ENCODE measurements at places on chromosomes 12 and 14.

- DNase-seq = no peak
Measured at GRCh38 chr14:101627915-101628262, 66.6 kb downstream of the DIO3 start.

DNA sequence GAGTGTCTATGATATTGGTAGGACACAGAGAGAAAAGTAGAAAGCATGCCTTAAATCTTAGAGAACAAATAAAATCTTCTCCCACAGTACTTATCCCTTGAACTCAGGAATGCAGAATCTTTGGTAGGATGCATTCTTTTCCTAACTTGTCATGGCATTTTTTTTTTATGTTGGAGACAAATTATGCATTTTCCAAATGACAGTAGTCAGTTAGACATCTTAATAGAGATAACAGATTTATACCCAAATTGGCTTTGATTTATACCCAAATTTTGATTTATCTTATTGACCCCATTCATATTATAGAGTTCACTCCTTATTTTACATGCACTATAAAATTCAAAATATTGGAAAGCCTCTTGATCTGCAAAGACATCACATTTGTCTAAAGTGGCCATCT is 132.9 kb downstream of the CNTN1 start:
- DNase-seq = no peak

- peak; percentile 19 for DNase-seq
Measured at GRCh38 chr12:89472508-89472907, 52.1 kb downstream of the GALNT4 start.

- DNase-seq = no peak
Measured at GRCh38 chr12:78290606-78291345, 460.1 kb downstream of the NAV3 start.

DNA sequence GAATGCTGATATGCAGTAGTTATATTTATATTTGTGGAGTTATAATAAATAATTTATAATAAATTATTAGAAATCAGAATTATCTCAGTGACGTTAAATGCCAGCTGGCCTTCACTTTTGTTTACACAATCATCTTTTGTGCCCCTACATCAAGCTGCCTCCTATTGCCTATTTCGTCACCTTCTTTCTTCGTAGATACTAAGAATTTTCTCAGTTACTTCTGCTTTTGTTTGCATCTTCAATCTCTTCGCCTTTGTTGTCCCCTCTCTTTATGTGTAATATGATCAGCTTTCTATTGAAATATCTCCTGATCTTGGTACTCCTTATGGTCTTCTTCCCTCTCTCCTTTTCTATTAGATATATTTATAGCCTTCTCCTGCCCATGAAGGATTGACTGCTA is 197.0 kb downstream of the ERC1 start:
- no peak for DNase-seq

DNA sequence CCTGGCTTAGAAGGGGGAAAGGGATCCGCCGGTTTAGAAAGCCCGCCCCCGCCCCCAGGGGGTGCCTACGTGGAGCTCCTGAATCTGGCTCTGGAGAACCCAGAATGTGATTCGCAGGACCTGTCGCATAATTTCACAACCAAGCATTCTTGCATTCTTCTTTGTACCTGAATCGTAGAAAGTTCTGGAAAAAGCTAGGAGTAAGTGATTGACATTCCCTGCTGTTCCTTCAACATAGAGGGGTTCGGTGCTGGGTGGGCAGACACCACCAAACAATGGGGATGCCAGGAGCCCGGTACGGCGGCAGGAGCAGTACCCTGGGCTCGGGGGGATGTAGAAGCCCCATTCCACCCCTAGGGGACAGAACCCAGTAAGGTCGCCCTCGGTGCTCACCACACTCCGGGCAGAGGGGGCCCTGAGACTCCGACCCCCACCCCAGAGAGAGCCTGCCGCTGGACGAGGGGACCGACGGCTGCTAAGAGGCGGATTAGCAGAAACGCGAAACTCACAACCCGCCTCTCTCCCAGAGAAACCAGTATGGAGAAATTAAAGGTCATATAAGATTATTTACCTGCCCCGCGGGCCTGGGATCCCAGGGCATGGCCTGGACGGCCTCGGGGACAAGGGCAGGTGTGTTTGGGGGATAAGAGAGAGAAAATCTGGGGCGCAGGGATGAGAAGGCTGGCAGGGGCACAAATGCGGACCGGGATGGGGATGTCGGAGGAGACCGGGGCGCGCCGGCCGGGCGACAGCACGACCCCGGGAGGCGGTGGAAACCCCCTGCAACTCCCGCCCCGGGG is 520 bp downstream of the CSRP2 start:
- DNase-seq = no peak

- DNase-seq = no peak
Measured at GRCh38 chr14:76169776-76170175, 18.1 kb downstream of the GPATCH2L start.

GRCh38 chr12:112705037-112705632 is 86.4 kb upstream of the RPH3A start:
- DNase-seq = no peak

DNA sequence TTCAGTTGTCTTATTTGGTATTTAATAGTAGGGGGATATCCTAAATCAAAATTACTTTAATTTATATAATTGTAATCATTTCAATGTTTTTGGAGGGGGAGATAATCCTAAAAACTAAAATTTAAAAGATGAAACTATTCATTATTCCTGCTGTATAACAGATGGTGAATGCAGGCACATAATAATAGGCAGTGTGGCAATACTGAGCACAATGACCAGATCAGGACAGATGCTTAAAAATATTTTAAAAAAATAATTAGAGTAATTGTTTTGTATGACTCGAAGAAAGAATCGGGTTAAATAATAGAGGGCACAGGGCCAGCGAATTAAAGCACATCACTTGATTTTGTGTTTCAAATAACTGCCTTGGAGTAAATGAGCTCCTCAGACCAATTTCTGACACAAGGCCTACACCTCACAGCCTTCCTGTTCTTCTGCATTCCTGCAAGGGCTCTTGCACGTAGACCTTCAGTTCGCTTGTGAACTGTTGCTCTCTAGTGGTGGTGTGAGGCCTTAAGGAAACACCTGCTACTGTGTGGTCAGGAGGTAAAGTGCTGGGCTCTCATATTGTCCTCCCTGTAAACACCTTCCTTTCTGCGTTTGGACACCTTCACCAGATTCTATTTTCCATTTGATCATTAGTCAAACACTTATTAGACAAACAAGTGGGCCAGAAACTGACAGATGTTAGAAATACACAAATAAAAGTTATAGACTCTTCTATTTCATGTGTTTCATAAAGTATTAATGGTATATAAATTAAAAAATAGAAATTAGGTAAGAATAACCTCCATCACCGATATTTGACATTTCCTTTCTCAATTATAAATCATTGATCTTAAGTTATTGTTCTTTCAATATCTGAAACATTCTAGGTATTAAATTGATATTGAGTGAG is 29.3 kb upstream of the KLRF1 start:
- DNase-seq = no peak

DNA sequence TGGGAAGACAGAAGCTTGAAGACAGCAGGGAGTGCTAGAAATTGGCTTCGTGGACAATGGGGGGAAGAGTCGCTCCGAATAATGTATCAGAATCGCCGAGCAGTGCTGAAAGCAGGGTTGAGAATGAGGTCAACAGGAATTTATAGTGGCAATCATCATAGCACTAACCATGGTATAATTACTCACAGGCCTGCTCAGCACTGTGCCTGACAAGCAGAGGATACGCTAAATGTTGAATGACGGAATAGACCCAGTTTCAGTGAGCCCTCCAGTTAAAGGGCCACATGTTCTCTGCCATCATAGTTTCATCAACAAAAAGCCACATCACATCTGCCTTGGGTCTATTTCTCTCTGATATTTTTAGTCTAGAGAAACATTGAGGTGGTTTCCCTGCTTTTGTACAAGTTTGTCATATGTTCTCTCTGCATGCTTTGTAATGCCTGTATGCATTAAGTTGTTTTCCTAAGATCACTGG is 130.3 kb upstream of the EGLN3 start:
- DNase-seq = no peak

GRCh38 chr12:69410571-69410970 is 51.0 kb downstream of the YEATS4 start:
- DNase-seq = no peak

- no peak for DNase-seq
Measured at GRCh38 chr14:97311411-97311810, 514.2 kb downstream of the VRK1 start.

- no peak for DNase-seq
Measured at GRCh38 chr12:57523706-57524614, 1.3 kb downstream of the MBD6 start.

DNA sequence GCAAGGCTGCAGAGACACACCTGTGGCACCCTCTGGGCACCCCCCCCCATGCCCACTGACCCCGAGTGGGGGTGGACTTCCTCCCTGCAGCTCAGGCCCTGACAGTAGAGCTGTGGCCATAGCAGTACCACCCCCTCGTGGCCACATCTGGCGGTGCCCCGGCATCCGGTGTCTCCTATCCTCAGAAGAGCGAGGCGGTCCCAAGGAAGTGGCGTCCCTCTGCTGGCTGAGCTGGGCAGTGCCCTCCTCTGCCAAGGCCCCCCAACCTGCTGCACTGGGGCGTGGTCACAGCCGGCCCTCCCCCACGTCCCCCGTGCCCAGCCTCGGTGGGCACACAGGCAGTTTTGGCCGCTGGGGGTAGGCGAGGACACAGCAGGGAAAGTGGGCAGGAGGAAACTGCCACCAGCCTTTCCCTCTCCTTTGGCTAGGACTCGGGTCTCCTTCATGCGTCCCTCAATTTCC is 6.0 kb upstream of the SLC6A12 start:
- peak; percentile 47 for DNase-seq

- no peak for DNase-seq
Measured at GRCh38 chr12:52496054-52496453, 3.0 kb upstream of the KRT6A start.

DNA sequence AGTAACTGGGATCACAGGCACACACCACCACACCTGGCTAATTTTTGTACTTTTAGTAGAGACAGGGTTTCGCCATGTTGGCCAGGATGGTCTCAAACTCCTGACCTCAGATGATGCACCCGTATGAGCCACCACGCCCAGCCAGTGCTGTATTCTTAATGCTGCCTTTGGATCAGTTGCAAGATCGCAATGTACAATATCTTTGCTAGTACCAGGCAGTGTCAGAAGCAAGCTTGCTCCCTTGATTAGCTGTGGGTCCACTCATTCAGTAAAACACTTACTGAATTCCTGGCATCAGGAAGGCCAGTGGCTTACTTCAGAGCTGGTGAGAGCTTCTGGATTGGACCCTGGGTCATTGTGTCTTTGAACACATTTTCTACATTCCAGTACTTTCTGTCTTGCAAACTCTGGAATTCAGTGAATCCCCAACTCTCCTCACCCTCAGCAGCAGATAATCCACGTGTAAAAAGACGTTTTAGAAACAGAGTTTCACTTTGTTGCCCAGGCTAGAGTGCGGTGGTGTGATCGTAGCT is 1183.7 kb downstream of the AACS start:
- no peak for DNase-seq

DNA sequence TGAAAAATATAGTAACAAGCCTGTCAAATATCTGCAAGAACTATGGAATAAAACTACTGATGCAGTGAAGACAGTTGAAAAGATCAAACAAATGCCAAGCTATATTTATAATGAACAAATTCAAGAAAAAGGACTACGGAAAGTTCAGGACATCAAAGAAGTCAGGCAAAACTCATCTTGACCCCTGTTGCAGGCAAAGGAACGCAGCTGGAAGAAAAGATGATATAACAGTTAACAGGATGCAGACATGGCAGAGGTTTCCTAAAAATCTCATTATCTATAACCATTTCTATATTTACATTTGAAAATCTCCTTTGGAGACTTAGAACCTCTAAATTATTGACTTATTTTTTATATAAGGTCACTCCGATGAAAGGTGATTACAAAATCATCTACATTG is 34.1 kb downstream of the MDM2 start:
- DNase-seq = no peak

- no peak for DNase-seq
Measured at GRCh38 chr12:129127211-129127610, 273.9 kb downstream of the GLT1D1 start.

DNA sequence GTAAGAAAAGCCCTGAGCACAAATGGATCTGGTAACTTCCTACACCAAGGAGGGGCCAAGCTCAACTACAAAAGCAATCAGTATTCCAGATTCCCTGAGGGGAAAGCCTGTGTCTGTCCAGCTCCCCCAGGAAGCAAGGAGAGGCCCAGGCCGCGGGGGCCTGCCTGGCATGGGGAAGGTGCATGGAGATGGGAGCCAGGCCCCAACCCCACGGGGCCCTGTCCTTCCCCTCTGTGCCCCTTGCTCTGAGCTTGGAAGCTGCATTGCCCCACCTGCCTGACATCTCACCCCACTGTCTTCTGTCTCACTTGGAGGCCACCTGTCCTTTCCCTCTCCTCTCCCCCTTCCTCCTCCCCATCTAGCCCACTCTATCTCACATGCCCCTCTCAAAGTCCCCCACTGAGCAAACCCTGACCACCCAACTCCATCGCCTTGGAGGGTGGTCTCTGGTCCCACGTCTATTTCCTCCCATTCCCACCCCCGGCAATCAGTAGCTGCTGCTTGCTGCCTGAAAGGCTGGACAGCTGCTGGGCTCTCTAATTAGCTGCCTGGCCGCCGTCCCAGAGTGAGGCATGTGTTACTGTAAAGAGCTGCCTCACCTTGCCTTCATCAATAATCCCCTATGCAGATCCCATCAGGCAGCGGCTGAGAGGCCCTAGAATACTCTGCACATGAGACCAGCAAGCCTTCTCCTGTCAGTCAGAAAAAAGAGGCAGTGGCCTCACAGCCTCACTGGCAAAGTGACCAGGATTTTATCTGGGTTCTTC is 3.4 kb upstream of the TMEM229B start:
- DNase-seq = no peak

- no peak for DNase-seq
Measured at GRCh38 chr14:58725226-58725625, 87.5 kb downstream of the DACT1 start.

DNA sequence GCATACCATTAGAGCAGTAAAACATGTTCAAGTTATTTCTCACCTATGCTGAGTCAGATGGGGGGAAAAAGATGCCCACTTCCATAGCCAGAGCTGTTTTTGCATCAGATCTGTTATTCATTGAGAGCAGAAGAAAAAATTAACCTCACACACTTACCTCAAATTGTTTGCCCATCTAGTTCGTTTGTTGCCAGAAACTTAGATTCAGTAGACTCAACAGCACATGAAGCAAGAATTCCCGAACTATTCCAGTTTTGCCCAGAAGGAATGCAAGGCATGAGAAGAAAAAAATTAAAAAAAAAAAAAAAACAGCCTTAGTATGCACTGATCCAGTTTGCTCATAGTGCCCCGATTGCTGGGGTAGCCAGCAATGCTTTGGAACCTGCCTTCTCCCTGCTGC is 12.4 kb upstream of the DPF3 start:
- no peak for DNase-seq

GRCh38 chr14:76203086-76204001 is 51.6 kb downstream of the GPATCH2L start:
- DNase-seq = no peak

- DNase-seq = no peak
Measured at GRCh38 chr12:122088179-122088810, 9.7 kb downstream of the MLXIP start.

Data from midbrain (tissue), 1 donor.